Pancreas (tissue), 10 donors: ENCODE measurements at places on chromosomes 11 and 22.
A peak's percentile ranks its signal among the peaks of the same experiment; 100 is the strongest.

DNA sequence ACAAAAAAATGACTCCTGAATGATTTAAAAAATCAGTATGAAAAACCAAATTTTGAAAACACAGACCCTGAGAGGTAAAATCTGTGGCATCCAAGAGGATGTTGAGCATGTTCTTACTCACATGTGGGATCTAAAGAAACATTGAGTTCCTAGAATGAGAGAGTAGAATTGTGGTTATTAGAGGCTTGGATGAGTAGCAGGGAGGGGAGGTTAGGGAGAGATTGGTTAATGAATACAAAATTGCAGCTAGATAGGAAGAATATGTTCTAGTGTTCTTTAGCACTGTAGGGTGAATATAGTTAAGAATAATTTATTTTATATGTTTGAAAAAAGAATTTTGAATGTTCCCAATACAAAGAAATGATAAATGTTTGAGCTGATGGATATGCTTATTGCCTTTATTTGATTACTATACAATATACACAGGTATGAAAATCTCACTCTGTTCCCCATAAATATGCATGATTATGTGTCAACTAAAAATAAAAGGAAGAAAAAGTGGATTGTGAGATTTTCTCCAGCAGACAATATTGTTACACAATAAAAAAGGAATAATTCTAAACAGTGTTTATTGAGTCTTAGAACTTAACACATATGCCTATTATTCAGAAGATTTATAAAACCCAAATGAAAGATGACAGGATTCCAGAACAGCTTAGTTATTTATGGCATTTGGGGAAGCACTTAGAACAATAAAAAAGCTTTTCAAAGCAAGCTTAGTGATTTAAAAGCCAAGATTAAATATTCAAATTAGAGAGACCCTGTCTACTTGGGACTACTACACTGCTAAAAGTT, 28.7 kb downstream of the MS4A2 start:
- DNase-seq, result no peak
- H3K27me3 ChIP-seq, result no peaks in the 10 kb centered on the region
- no peak overlapping the region for H3K4me3 ChIP-seq
- no peak overlapping the region for H3K27ac ChIP-seq
- H3K4me1 ChIP-seq, result no peaks in the 10 kb centered on the region

GRCh38 chr22:20147237-20147988, 3.4 kb downstream of the CCDC188 start:
- DNase-seq, result no peak
- H3K27ac ChIP-seq, result no peak overlapping the region
- no peak overlapping the region for H3K4me3 ChIP-seq
- H3K4me1 ChIP-seq, result no peaks in the 10 kb centered on the region
- no peaks in the 10 kb centered on the region for H3K36me3 ChIP-seq

GRCh38 chr11:108253176-108253575, 30.3 kb downstream of the ATM start:
- no peak overlapping the region for H3K27ac ChIP-seq
- no peak overlapping the region for H3K4me3 ChIP-seq
- peaks cover 16% of the 10 kb centered on the region for H3K36me3 ChIP-seq
- DNase-seq, result no peak
- H3K27me3 ChIP-seq, result no peaks in the 10 kb centered on the region

DNA sequence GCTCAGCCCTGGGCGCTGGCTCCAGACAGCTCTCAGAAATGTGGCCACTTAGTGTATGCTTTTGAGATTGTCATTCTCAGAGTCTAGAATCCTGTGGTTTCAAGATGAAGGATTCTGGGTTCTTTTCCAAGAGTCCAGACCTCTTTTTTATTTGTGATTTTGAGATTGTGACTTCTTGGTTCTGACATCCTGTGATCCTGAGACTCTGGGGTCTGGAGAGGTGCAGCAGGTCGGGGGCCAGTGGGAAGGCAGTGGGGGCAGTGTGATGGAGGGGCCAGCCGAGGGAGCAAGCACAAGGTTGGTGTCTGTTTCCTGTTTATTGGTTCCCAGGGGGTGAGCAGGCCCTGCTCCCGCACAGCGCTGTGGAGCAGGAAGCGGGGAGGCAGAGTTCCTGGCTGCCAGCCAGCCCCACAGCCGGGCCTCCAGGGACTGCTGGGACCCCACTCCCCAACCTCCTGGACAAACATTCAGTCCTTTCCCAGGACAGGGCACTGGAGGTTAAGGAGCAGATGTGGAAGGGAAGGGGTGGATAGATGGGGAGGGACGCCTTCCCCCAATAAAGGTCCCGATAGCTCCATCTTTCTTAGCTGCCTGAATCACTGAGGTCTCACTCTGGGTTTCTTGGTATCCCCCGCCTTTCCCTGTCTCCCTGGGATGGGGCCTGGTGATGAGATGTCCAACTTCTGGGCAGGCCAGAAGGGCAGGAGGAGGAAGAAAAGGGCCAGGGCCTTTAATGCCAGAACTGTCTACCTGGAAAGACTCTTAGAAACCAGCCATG, 13.7 kb downstream of the ARHGEF17 start:
- no peak overlapping the region for H3K27ac ChIP-seq
- H3K4me3 ChIP-seq, result no peak overlapping the region
- no peaks in the 10 kb centered on the region for H3K4me1 ChIP-seq
- DNase-seq, result no peak

DNA sequence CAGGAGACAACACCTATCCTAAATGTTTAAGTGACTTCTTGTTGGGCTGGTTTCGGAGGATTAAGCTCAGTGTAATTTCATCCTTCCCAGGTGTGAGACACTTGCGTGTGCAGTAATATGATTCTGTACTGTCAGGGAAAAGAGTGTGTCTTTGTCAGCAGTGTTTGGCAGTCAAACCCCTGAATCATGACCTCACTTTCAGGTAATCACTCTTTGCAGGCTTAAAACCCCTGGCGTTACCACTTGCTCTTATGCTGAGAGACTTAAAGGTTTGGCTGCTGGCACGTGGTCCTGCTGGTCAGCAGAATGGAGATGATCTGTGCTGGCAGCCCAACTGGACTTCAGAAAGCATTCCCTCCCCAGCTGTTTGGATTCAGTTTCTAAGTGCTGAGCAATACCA, 56.1 kb downstream of the APIP start:
- no peak overlapping the region for H3K27ac ChIP-seq
- no peaks in the 10 kb centered on the region for H3K4me1 ChIP-seq
- DNase-seq, result no peak
- H3K4me3 ChIP-seq, result no peak overlapping the region

DNA sequence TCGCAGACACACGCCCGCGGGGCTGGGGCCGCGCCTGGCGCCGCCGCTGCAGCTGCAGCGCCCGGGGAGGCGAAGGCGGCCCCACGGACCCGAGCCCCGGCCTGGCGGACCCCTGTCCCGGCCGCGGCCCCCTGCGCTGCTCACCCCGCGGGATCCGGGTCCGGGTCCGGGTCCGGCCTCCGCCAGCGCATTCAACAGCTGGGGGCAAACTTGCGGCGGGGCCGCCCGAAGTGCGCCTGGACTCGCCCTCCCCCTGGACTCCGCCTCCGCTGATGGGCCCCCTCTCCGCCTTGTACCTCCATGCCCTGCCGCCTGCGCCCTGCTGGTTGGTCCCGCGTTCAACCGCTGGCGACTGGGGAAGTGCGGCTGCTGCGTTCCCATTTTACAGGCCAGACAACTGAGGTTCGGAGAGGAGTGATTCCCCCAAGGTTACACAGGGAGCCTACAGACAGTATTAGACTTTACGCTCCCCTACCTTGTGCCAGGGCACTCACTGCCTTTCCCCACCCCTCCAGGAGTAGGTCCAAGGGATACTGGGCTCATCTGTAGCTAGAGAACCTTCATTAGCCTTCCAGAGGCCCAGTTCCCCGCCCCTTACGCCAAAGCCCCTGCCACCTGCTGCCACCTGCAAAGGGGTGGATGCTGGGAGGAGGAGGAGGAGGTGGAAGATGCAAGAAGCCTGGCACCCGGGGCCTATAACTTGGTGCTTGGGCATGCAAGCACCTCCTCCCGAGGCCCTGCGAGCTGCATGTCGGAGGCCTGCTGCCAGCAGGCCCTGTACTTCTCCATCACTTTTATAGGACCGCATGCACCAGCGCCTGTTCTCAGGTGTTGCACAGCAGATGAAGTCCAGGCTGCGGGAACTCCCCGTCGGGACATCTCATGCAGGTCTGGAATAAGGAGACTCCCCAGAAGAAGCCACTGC, 694 bp upstream of the ELFN2 start:
- H3K27me3 ChIP-seq, result no peaks in the 10 kb centered on the region
- DNase-seq, result no peak
- H3K27ac ChIP-seq, result no peak overlapping the region

DNA sequence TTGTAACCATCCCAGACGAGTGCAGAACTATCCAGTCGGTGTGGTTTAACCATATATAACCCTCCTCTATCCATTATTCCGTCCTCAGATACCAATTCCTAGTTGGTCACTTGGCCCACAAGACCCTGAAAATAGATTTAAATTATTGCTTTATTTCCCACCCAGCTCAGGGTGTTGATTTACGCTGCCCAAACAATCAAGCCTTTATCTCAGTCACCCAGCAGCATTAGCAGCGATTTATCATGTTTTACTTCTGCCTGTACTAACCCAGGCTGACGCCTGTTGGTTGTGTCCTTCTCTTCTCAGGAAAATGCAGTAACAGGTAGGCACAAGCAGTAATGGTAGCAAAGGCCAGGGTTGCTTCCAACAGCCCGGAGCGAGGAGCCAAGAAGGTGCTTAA, 81.2 kb downstream of the DSCAML1 start:
- no peaks in the 10 kb centered on the region for H3K36me3 ChIP-seq
- no peak for DNase-seq
- H3K27me3 ChIP-seq, result no peaks in the 10 kb centered on the region
- H3K4me3 ChIP-seq, result no peak overlapping the region
- no peak overlapping the region for H3K27ac ChIP-seq
- H3K4me1 ChIP-seq, result no peaks in the 10 kb centered on the region

- no peak overlapping the region for H3K4me3 ChIP-seq
- H3K27me3 ChIP-seq, result no peaks in the 10 kb centered on the region
- no peak overlapping the region for H3K27ac ChIP-seq
- H3K4me1 ChIP-seq, result no peaks in the 10 kb centered on the region
- peak; percentile 49 for DNase-seq
- no peaks in the 10 kb centered on the region for H3K36me3 ChIP-seq
Observed at GRCh38 chr11:2559527-2560311, 114.9 kb downstream of the KCNQ1 start.

GRCh38 chr11:122853971-122854446, 15.7 kb downstream of the CRTAM start:
- no peaks in the 10 kb centered on the region for H3K4me1 ChIP-seq
- H3K4me3 ChIP-seq, result no peak overlapping the region
- no peak overlapping the region for H3K27ac ChIP-seq
- DNase-seq, result peak; percentile 22
- H3K27me3 ChIP-seq, result no peaks in the 10 kb centered on the region

- no peak overlapping the region for H3K27ac ChIP-seq
- no peaks in the 10 kb centered on the region for H3K27me3 ChIP-seq
- H3K36me3 ChIP-seq, result no peaks in the 10 kb centered on the region
- H3K4me3 ChIP-seq, result no peak overlapping the region
Observed at GRCh38 chr11:71129624-71130023, 122.8 kb downstream of the SHANK2 start.

GRCh38 chr11:60717956-60718355, 6.6 kb upstream of the MS4A18 start:
- H3K4me1 ChIP-seq, result no peaks in the 10 kb centered on the region
- no peaks in the 10 kb centered on the region for H3K27me3 ChIP-seq
- no peak for DNase-seq
- no peaks in the 10 kb centered on the region for H3K36me3 ChIP-seq
- no peak overlapping the region for H3K4me3 ChIP-seq
- H3K27ac ChIP-seq, result no peak overlapping the region

DNA sequence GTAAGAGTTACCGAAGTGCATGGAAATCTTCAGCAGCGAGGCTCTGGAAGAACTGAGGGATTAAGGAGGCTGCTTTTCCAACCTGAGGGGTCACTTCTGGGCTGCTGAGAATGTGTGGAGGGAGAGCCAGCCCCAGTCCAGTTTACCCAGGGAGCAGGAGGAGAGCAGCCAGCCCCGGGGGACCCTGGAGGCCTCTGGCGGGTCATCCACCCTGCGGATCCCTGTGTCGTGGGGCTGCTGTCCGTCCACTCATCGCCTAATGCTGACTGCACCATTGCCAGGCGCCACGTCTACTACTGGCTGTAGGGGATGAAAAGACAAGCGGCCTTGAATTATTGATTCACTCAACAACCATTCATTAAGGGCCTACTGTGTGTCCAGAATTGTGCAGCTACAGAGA, 228.7 kb upstream of the TBCEL start:
- H3K27ac ChIP-seq, result no peak overlapping the region
- no peaks in the 10 kb centered on the region for H3K36me3 ChIP-seq
- no peak overlapping the region for H3K4me3 ChIP-seq
- H3K27me3 ChIP-seq, result no peaks in the 10 kb centered on the region
- H3K4me1 ChIP-seq, result no peaks in the 10 kb centered on the region

- no peaks in the 10 kb centered on the region for H3K27me3 ChIP-seq
- H3K4me1 ChIP-seq, result no peaks in the 10 kb centered on the region
- H3K27ac ChIP-seq, result no peak overlapping the region
- DNase-seq, result no peak
Observed at GRCh38 chr22:44084044-44084772, 60.1 kb downstream of the PARVB start.

DNA sequence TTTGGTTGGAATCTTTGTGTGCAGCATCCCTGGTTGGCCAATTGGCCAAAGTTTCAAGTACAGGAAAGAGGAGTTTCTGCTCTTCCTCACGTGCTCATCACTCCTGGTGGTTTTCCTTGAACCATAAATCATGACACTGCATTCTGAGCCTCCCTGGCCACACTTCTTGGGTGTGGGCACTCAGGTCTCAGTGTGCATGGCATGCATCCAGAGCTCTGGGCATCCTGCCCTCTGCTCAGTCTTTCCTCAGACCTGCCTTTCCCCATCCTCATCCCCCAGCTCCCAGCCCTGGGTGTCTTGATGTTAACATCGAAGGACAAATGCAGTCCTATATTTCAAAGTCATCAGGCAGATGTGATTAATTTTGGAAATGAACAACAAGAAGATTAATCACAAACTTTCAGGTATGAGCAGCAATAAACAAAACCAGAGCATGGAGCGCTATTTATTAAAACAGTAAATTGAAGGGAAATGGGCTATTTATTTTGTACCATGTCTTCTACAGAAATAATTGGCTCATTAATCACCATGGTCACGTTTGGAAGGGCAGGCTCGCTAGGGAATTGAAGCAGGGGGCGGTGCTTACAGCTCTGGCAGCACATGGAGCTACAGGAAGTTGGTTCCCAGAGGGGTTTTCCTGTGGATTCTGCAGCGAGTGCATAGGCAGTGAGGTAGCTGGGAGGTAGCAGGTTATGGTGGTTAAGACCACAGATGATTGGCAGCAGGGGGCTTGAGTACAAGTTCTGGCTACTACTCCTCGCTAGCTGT, 89.6 kb downstream of the CSNK2A3 start:
- no peaks in the 10 kb centered on the region for H3K36me3 ChIP-seq
- H3K27ac ChIP-seq, result no peak overlapping the region
- H3K4me3 ChIP-seq, result no peak overlapping the region
- no peak for DNase-seq
- H3K4me1 ChIP-seq, result no peaks in the 10 kb centered on the region
- no peaks in the 10 kb centered on the region for H3K27me3 ChIP-seq
